HFF-Myc (cell line): ENCODE measurements at places on chromosomes 3 and 15.

- DNase-seq = no peak
Observed at GRCh38 chr3:15110206-15110605, 11.3 kb upstream of the RBSN start.

DNA sequence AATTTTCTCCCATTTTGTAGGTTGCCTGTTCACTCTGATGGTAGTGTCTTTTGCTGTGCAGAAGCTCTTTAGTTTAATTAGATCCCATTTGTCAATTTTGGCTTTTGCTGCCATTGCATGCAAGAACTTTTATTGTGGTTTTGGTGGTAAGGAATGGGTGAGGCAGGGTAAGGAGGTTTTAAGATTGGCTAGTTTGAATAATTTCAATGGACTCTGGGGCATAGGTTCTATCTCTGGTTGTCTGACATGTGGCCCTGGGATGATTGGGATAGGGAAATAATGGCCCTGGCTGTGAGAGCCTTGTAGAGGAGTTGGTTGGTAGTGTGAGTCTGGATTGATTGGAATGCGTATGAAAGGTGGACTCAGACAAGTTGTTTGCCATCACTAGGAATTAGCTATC lies 38.0 kb downstream of the SEC22A start:
- no peak for DNase-seq

GRCh38 chr3:53688989-53689388 lies 157.2 kb downstream of the CHDH start:
- DNase-seq = no peak

DNA sequence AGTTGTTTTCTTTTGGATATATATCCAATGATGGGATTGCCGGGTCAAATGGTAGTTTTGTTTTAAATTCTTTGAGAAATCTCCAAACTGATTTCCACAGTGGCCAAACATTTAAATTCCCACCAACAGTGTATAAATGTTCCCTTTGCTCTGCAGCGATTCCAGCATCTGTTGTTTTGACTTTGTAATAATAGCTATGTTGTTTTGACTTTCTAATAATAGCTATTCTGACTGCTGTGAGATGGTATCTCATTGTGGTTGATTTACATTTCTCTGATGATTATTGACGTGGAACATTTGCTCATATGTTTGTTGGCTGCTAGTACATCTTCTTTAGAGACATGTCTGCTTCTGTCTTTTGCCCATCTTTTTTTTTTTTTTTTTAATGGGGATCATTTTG lies 332.2 kb upstream of the GBE1 start:
- DNase-seq = no peak

DNA sequence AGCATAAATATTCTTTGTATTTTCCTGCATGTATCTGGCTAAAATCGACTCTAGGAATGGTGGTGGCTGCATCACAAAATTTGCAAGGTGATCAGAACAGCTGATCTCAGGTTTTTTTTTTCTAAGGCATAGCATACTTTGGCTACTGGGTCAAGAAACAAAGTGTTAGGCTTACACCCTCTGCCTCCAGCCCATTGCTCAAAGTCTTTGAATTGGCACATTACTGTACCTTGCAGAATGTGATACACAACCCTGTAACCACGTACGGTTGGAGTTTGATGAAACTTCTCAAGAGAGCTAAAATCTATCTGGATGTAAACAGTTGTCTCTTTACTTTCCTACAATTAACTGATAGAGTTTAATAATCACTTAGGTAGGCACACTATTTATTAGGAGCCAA lies 188.1 kb downstream of the THRB start:
- DNase-seq = no peak

DNA sequence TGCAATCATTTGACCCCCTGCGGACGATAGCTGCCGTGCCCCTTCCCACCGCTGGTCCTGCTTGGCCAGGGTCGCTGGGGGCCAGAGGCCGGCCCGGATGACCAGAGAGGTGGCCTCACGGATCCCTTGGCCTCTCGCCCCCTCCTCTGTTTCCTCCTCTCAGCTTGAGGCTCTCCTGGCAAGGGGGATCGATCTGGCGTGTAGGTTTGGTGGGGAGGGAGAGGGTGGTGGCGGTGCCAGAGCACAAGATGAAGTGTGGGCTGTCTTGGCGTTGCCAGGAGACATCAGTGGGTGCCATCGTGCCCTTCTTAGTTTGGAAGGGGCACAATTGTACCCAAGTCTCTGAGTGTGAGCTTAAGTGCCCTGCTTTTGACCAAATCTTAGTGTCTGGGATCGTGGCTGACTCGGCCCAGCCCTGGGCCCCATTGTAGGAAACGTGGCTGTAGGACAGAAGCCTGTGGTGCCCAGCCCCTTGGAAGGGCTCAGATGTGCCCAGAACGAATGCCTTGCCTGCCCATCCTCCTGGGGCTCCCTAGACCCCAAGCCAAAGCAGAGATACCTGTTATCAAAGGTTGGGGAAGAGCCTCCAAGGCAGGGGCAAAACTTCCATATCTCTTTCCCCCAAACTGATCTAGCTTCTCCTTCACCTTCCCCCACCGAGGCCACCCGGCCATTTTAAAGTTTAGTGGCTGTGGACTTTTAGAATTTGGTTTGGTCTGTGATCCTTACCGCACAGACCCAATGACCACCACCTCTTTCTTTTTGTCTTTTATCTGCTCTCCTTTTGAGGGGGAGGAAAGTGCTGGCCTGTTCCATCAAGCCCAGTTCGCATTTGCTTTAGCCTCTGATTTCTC lies 14.4 kb downstream of the NR2F2 start:
- DNase-seq = no peak

DNA sequence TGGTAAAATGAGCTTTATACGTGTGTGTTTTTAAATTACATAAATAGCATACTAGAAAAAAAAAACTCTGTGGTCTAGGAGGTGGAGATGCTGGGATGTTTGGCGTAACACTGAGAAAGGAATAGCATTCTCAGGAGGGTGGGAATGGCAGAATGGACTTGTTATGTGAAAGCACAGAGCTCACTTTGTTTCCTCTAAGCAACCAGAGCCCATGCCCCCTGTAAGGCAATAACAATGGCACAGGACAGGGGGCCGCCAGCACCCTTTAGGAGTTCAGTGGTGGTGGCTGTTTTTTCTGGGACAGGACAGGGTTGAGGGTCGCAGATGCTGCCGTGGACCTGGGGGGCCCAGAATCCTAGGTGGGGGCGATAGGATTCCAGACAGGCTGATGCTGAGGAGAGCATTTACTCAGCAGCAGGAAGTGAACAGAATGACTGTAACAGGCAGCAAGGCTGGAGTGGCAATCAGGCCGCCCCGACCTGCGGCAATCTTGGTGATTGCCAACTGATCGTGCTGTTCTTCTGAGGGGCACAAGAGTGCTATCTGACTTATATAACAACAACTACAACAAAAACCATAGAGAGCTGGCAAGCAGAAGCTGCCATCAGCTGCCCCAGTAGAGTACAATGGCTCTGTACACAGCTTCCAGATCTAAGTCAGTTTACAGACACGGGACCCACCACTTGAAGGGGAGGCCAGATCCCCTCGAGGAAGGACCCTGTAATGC lies 160.4 kb downstream of the UACA start:
- DNase-seq = no peak

- DNase-seq = no peak
Observed at GRCh38 chr3:178226094-178226493, 310.1 kb upstream of the KCNMB2 start.

GRCh38 chr3:29914861-29915524 lies 634.1 kb downstream of the RBMS3 start:
- DNase-seq = peak; percentile 85

DNA sequence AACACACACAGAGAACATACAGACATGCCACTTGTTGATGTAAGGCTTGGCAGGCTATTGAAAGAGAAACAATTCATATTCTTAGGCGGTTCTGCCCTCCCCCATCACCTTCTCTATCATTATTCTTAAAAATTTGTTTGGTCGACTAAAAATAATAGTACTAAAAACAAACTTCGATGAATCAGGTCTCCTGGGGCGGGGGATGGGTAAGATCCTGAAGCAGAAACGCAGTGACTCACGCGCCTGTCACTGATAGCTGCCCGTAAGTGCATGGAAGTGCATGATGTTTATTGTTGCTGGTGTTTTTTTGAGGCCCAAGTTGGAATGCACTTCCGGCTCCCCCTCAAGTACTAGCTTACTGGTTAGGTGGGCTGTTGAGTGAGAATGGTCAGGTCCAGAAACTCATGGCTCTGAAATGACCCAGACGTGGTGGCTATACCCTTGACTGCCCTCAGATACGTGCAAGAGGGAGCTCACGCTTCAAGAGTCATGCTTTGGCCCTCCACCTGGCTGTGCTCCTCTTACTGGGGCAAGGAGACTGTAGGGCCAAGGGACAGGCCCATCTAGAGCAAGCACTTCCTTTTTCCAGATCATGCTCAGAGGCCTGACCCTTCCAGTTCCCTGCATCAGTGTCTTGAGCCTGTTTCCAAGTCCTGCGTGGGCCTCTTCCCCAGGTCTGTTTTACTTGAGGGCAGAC lies 10.9 kb downstream of the SMAD3 start:
- no peak for DNase-seq

- DNase-seq = no peak
Observed at GRCh38 chr15:83092309-83092976, 15.0 kb upstream of the TM6SF1 start.

GRCh38 chr3:6709178-6709577 lies 151.7 kb upstream of the GRM7 start:
- no peak for DNase-seq

DNA sequence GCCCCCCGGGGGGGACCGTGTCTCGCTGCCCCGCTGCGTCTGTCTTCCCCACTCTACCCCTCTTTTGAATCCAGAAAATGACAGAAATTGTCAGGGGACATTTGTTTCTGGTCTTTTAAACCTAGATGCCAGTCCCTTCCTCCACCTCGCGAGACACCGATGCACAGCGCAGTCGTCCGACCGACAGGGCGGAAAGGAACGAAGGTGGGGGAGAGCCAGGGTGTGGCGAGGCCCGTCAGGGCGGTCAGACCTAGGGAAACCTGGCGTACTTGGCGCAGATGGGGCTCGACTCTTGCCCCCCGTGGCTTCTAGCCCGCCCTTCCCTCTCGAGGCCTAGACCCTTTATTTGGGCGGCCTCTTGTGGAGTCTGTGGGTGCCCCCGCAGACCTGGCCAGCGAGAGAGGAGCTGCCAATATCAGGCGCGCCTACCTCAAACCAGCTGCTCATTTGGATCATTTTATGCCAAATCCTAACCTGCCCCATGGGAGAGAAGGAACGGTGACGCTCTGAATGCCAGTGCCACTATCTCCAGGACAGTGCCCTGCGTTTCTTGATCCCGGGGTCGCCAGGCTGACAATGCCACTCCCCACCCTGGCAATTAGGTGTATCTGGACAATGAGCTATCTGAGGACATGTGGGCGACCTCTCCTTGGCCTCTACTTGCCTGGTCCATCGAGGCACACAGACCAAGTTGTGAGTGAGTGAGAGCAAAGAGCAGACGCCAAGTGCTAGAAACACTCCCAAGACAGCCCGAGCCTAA lies 500 bp upstream of the RAB6B start:
- no peak for DNase-seq

- no peak for DNase-seq
Observed at GRCh38 chr3:51955893-51956770, 951 bp downstream of the GPR62 start.

- DNase-seq = no peak
Observed at GRCh38 chr3:150372722-150373121, 35.4 kb upstream of the TSC22D2 start.

DNA sequence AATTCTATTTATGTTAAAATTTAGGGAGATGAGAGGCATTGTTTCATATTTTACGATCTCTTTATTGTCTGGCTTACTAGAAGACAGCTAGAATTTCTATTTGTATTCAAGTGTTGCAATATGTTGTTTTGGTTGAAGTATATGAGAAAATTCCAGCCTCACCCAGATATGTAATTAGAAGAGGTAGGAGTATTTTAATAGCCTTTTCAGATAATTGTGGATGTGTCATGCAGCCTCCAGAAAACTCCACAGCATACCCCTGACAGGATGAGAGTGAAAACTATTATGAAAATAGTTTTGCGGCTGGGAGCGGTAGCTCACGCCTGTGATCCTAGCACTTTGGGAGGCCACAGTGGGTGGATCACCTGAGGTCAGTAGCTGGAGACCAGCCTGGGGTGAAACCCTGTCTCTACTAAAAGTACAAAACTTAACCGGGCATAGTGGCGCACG lies 21.5 kb upstream of the USP3 start:
- no peak for DNase-seq

DNA sequence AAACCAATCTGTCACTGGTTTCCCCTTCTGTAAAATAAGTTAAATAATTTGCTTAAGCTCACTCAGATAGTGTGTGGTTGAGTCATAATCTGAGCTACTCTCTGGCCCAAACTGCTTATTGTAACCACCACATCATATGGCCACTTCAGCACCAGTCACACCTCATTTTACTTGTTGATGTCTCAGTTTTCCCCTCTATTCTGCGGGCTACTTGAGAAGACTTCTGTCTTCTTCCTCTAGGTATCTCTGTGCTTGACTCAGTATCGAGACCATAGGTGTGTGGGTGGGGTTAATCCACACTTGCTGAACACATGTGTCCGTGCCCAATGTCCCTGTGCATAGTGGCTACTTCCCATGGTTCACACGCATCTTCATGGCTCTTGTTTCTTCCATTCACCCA lies 32.9 kb downstream of the CRYGS start:
- no peak for DNase-seq

- DNase-seq = peak; percentile 2
Observed at GRCh38 chr3:152737021-152737908, 97.7 kb upstream of the P2RY1 start.

DNA sequence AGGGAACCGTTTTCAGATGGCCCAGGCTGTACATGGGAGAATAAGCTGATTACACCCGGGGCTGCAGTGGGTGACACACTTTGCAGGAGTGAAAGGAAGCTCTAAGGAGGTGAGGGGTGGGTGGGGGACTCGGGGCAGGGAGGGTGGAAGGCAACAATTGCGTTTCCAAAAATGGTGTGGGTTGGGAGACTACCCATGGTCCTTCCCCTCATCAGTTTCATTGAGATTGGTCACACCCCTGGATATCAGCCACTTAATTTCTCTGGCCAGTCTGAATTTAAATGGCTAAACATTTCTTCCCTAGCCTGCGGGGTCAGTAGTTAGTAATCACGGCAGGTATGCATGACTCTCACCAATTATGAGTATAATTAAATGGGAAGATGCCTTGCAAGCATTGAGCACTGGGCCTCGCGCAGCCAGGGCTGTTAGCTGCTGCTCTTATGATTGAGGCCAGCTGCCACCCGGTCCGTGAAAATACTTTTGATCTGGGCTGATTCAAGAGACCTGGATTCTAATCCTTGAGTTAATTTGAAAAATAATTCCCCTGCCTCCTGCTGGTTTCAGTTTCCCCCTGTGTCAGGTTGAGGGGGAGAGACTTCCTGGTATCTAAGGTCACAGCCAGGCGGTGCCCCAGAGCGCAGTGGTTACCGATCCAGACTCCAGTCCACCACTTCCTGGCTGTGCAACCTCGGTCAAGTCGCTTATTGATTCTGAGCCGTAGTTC lies 23.3 kb downstream of the SLC6A6 start:
- DNase-seq = no peak

GRCh38 chr3:27840807-27841594 lies 118.9 kb upstream of the EOMES start:
- no peak for DNase-seq
